ENCODE measurements at places on chromosomes 1 and 21. TPM values are rescaled to one million over a fixed set of nuclear protein-coding genes. Genes with fewer than 3 reads are reported as not detected.

The HES4 gene
- total RNA-seq: 34.0 TPM

The TMEM269 gene
- not detected for total RNA-seq

The DNAI4 gene
- total RNA-seq: 17.9 TPM

The LCE3D gene
- not detected for total RNA-seq

The RGS4 gene
- 3.2 TPM for total RNA-seq

The PLA2G2D gene
- total RNA-seq: not detected

The RGS7 gene
- total RNA-seq: not detected

The AMY1A gene
- not detected for total RNA-seq

The CFHR3 gene
- total RNA-seq: not detected

The LORICRIN gene
- total RNA-seq: not detected

The UBE2J2 gene
- 36.9 TPM for total RNA-seq

The GJA4 gene
- total RNA-seq: 27.0 TPM

The ZNF648 gene
- not detected for total RNA-seq

The CACYBP gene
- total RNA-seq: 75.6 TPM

The ZBTB8OS gene
- 32.4 TPM for total RNA-seq

The STUM gene
- 0.85 TPM for total RNA-seq

The C1orf115 gene
- total RNA-seq: 14.2 TPM

The TMEM63A gene
- total RNA-seq: 30.4 TPM

The SPATA21 gene
- total RNA-seq: not detected

The FAM229A gene
- 2.1 TPM for total RNA-seq

The LAPTM5 gene
- total RNA-seq: 18.8 TPM

The LIN28A gene
- total RNA-seq: not detected

The OR6K3 gene
- not detected for total RNA-seq

The C1orf226 gene
- 8.7 TPM for total RNA-seq

The KIF14 gene
- 0.08 TPM for total RNA-seq

The LPAR3 gene
- total RNA-seq: 16.2 TPM

The CNTN2 gene
- 0.58 TPM for total RNA-seq

The PODN gene
- 22.9 TPM for total RNA-seq
